NCI-H1930 (cell line): ENCODE measurements at places on chromosomes 5 and 9.

GRCh38 chr5:14668181-14668591 lies 3.7 kb downstream of the OTULIN start:
- no peak for DNase-seq

DNA sequence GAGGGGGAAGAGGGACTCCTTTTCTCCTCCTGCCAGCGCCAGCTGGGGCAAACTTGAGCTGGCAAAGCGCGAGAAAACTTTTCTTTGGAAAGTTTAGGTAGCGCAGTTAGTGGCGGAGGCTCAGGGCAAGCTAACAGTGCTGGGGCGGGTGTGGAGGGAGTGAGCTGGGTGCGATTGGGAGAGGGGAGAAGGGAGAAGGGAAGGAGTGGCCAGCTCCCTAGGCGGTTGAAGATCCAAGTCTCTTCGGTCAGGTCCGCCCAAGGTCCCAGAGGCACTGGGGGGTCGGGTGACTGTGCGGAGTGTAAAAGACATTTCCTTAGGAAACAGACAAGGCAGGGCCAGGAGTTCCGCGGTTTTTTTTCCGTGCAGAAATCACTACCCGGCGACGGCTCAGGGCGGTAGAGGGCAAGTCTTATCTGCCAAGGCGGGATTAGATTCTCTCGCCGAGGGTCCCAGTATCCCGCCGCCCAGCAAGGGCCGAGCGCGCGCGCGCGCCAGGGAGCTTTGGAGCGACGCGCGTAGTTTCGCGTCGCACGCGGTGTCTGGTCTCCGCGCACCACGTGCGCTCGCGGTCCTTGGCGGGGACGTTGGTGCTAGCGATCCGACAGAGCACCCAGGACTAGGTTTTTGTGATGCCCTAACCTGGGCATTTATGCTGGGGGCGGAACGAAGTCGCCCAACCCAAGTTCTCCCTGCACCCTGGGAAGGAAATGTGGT lies 33.6 kb upstream of the NFIB start:
- no peak for DNase-seq

DNA sequence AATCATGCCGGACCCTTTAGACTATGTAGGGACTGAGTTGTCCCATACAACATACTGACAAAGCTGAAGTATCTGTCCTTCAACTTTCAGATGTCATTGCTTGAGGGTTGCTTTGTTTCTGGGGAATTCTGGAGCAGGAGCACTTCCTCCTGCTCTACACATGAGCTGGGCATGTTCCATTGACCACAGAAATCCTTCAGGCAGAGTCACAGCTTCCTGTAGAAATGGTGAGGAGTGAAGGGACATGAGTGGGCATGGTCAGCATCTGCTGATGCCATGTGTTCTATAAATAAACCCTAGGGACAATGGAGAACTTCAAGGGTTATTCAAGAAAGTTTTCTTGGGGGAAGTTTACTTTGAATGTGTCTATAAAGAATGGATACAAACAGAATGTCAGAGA lies 296.6 kb upstream of the FBXL7 start:
- DNase-seq = no peak

DNA sequence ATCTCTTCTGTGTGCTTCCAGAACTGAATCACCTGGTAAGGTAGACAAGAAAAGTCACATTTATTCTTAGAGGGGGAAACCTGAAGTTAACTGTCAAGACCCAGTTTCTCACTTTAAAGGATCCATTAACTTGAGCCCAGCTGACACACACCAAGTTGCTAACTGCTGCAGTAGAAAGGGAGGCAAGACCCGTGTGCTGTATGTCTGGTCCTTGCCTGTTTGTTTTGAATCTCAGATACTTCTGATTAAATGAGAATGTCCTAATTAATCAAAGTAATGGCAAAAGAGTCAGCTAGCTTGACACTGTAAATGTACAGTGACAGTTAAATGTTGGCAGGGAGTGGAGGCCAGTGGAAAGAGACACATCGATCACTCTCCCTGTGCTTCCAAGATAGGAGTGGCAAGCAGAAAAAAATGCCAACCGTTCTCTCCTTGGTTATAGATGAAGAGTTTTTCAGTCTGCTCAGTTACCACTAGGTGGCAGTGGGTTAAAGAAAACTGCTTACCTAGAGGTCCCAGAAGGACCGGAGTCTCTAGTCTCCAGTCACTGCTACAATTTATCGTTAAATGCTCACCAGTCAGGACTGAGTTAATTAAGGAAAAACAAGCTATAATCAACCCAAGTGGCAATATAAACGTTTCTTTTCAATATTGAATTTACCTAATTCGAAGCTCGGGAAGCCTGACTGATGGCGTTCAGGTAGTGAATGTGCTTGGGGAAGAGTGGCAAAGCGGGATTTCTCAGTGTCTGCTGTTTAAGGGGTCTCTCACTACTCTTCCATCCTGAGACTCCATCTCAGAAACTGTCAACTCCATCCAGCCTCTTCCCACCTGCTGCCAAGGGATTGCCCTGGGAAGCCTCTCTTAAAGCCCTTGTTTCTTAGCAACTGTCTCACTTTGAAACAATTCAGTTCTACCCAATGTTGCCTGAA lies 18.4 kb downstream of the LSM11 start:
- DNase-seq = peak; percentile 26
